ENCODE measurements at places on chromosomes 7 and 10.

- DNase-seq = no peak
Observed at GRCh38 chr7:112970771-112971170, 115.9 kb downstream of the GPR85 start.

DNA sequence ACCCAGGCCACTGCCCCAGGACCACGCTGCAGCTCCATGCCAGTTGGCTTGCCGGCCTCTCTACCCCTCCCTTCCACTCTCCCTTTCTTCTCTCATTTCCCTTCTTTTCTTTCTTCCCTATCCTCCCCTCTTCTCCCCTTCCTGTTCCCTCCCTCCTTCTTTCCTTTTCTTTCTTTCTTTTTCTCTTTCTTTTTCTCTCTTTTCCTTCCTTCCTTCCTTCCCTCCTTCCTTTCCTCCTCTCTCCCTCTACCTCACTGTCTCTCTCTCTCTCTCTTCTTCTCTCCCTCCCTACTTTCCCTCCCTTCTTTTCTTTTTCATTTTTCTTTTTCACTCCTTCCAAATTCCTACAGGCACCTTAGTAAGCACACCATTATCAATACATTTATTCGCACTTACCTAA, 30.3 kb upstream of the R3HCC1L start:
- no peak for DNase-seq

GRCh38 chr10:22752272-22752889, 38.0 kb upstream of the PIP4K2A start:
- DNase-seq = no peak

DNA sequence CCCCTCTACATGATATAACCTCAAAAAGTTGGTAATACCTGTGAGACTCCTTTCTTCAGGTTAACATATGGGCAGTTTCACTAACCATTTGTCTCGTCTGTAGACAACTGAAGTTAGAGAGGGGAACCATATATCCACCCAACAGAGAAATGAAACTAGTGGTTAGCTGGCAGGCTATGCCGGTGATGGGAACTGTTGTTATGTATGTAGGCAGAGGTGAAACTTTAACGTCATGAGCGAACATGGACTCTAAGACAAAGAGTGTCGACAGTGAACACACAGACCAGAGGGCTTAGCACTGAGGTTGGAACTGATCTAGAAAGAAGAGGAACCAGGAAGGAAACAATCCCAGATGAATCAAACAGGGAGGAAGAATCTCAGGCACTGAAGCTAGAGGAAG, 112.4 kb downstream of the ELMO1 start:
- no peak for DNase-seq

DNA sequence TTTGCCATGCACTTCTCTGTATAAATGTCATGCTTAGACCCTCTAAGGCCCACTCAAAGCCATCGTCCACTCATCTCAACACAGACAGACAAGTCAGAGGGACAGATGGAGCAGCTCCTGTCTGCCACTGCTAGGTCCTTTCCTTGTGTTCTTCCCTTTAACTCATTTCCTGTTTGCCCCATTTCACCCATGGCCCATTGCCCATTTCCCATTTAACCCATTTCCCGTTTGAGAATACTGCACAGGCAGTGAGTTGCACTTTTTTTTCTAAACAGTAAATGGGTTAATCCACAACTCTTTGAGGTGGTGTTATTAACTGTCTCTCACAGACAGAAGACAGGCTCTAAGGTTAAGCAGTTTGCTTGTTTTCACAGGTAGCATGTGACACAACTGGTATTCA, 179.3 kb downstream of the NPSR1 start:
- no peak for DNase-seq

DNA sequence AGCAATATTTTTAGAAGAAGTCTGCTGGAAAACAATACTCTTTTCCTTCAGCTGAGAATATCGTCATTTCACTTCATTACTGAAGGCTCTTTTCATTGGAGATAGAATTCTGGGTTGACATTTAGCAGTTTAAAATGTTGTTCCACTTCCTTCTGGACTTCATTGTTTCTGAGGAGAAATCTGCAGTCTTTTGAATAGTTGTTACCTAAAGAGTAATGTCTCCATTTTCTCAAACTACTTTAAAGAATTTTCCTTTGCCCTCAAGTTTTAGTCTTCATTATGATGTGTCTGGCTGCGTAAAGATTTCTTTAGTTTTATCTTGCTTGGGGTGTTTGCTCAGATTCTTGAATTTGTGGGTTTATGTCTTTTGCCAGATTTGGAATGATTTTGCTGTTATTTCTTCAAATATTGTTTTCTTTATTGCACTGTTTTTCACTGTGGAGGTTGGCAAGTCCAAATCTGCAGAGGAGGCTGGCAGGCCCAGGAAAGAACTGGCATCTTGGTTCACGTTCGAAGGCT, 136.3 kb downstream of the DNAJB6 start:
- no peak for DNase-seq

DNA sequence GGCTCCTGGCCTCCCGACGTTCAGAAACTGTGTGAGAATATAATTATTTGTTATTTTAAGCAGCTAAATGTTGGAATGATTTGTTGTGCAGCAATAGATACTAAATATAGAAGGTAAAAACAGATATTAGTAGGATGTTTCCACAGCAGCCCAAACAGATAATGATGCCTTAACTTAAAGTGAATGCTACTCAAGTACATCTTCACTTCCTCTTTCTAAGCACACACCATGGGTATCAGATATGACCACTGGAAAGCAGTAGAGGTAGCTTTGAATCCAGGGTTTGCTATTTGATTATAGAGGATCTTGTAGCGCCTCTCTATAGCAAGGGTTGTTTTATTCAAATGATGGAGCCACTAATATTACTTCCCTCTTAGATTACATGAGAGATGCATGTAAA, 38.2 kb upstream of the BET1 start:
- DNase-seq = no peak

- no peak for DNase-seq
Observed at GRCh38 chr7:106045586-106045985, 66.5 kb downstream of the SYPL1 start.

GRCh38 chr7:149621776-149622175, 124.2 kb upstream of the ZNF746 start:
- no peak for DNase-seq

DNA sequence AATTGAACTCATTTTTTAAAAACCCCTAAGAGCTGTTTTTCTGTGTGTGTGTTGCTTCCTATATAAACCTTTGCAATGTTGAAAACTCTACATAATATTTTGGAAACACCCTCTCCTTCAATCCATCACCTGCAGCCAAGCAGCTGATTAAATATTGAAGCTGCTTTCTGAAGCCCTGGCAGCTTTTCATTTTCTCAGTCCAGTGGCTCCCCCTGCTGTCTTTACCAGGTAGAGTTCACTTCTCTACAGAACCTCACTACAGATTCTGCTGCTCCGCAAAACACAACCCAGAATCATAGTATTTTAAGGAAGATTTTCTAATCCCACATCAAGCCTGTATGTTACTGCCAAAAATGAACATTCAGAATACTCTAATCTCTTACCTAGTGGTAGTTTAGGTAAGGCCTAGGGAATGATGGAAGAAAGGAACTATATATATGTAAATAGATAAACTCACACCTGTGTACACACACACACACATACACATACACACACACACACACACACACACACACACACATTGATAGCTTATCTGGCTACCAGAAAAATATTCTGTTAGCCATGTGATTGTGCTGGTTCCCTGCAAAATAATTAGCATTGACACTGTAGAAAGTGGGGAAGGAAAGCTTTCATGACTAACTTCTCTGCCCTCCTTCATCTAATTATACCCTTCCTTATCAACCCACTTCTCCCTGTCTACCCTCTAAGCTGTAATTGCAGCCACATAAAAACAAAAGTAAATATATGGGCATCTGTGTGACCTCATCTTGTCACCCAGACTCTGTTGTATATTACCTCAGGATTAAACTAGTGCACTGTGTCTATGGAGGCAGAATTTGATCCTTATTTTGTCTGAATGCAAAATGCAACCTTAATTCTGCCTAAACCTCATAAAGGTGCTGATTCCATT, 229.5 kb upstream of the FZD1 start:
- DNase-seq = peak; percentile 71

DNA sequence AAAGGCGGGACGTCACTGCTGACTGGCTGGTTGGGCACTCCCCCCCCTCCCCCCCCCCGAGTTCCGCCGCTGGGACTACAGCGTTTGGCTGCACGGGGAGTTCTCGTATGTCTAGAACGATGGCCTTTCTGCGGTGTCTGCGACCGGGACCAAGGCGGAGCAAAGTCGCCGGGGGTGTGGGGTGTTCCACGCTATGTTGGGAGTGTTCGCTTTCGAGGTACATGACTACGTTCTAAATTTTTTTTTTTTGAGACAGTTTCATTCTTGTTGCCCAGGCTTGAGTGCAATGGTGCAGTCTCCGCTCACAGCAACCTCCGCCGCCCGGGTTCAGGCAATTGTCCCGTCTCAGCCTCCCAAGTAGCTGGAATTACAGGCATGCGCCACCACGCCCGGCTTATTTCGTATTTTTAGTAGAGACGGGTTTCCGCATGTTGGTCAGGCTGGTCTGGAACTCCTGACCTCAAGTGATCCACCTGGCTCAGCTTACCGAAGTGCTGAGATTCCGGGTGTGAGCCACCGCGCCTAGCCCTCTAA, 573 bp upstream of the IDI1 start:
- no peak for DNase-seq

Measured in femur (tissue), 1 donor.